Daoy (cell line): ENCODE measurements at places on chromosomes 1 and 21. TPM values are rescaled to one million over a fixed set of nuclear protein-coding genes. Genes with fewer than 3 reads are reported as not detected.

GRCh38 chr1:205927676-205928075, 15.6 kb downstream of the SLC26A9 start:
- no peak for DNase-seq

- no peak for DNase-seq
Measured at GRCh38 chr21:33299181-33299752, 25.5 kb upstream of the IFNAR1 start.

RBBP5 gene
- total RNA-seq: 18.8 and 22.6 TPM in 2 replicates

DNA sequence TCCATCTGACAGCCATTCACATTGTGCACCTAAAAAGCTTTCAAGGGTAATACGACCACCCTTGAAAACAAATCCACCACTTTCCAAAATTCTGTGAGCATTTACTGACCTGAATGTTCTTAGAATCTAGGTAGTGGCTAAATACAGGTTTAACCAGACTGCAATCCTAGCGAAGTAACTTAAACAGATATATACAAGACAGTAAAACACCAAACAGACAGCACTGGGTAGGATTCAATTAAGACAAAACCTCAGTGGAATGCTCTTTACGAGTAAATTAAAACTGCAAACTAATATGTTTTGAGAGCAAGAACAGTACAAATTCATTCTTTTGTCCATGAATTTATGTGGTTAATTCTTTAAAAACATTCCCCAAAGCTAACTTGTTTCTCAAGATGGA, 354.2 kb upstream of the ESRRG start:
- no peak for DNase-seq

DNA sequence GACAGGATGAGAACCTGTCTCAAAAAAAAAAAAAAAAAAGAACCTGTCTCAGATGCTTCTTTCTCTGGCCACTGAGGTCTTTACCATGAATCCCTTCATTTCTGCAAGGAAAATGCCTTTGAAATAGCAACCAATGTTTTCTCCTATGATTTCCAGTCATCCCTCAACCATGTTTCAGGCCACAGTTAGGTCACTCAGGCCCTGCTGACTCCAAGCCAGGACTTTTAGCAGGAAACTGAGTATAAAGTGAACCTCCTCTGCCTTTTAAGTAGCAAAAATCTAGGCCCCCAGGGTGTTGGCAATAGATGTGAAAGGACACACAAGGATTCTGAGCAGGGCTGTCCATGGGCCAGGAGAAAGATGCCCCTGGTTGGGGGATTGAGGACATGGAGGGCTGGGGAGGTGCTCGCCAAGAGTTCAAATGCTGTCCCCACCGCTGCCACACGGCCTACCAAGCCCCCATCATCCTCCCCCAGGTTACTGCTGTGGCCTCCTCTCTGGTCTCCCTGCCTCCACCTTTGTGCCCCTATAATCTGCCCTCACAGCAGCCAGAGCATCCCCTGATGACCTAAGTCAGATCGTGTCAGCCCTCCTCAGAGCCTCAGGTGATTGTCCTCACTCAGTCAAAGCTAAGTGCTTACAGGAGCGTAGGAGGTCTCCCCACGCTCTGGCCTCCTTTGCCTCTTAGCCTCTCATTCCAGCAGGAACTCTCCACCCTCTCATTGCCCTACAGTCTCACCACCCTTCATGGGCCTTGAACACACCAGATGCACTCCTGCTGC, 54.6 kb downstream of the MATN1 start:
- DNase-seq: no peak

ZFYVE9 gene
- total RNA-seq: 11.8 and 15.3 TPM in 2 replicates

SLC44A3 gene
- total RNA-seq: 0.09 and 0.80 TPM in 2 replicates

GBP3 gene
- total RNA-seq: 42.0 and 65.3 TPM in 2 replicates

DNA sequence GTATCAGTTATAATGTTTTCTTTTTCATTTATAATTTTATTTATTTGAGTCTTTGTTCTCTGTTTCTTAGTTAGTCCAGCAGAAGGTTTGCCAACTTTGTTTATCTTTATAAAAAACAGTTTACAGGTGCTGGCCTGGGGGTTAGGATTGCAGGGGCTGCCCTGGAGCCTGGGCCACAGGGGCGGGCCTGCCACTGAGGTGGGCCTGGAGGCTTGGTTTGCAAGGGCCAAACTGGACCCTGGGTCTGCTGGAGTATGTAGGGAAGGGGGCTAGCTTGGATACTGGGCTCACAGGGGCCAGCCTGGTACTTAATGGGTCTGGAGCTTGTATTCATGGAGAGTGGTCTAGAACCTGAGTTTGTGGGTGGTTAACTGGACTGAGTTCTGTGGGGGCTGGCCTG, 789.9 kb upstream of the ADGRL4 start:
- DNase-seq: no peak

GRCh38 chr1:83905315-83905907, 93.5 kb downstream of the TTLL7 start:
- no peak for DNase-seq

GRCh38 chr1:164695956-164696665, 137.1 kb downstream of the PBX1 start:
- DNase-seq: peak; percentile 36

C1orf146 gene
- total RNA-seq: not detected in 2 replicates

GRCh38 chr1:221696718-221697461, 45.0 kb downstream of the DUSP10 start:
- no peak for DNase-seq

OR2L8 gene
- total RNA-seq: not detected in 2 replicates

SLC25A34 gene
- total RNA-seq: 0.39 and 0.40 TPM in 2 replicates

- DNase-seq: no peak
Measured at GRCh38 chr1:184426278-184426674, 39.4 kb downstream of the C1orf21 start.

- DNase-seq: no peak
Measured at GRCh38 chr1:231781892-231782291, 155.3 kb downstream of the DISC1 start.

SMAP2 gene
- total RNA-seq: 26.9 and 30.8 TPM in 2 replicates

- peak; percentile 90 for DNase-seq
Measured at GRCh38 chr1:224726441-224727182, 110.5 kb downstream of the CNIH3 start.

DNA sequence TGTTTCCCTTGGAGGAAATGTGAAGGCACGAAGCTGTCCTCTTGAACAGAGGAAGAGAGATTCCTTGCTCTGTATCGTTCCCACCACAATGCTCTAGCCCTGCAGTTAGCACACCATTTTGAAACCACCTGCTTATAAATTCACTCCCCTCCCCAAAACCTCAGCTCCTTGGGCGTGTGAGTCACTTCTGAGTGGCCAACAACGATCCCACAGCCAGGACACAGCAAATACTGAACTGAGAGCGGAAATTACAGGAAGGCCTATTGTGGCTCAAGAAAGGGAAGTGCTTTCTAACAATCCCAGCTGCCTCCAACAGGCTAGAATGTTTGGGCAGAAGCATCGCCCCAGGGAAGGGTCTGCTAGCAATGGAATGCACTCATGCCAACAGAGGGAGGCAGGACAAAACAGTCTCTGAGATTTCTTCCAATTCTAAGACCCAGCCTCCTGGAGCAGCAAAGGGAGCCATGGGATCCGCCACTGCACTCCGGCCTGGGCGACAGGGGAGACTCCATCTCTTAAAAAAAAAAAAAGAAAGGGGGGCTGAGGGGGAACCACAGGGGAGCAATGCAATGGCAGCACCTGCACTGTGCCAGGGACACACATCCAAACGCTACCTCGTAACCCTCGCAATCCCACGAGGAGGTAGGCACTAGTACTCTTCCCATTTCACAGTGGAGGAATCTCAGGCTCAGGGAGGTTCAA, 1.9 kb downstream of the TMEM53 start:
- DNase-seq: peak; percentile 95

- no peak for DNase-seq
Measured at GRCh38 chr21:17295997-17296396, 216.8 kb upstream of the CXADR start.

- no peak for DNase-seq
Measured at GRCh38 chr1:165629848-165630628, 996 bp upstream of the MGST3 start.

GJA8 gene
- total RNA-seq: not detected in 2 replicates

DNA sequence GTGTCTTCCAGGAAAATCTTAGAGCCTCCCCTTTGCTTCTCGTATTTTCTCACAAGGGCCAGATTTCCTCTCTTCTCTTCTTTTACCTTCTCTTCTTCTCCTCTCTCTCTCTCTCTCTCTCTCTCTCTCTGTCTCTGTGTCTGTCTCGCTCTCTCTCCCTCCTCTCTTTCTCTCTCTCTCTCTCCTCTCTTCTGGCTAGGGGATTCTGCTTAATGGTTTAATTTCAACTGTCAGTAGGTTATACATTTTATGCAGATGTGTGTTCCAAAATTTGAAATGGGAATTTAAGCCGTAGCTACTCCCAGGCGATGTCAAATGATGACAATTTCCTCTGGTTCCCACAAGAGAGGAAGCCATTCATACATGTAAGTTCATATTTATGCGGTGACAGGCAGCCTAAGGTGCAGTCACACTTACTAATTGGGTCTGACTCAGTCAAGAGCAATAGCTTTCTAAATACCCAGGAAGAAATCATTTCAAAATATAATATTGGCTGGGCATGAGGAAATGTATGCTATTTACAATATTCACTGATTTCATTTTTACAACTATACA, 1.4 kb downstream of the DSCAM start:
- DNase-seq: peak; percentile 68

DNA sequence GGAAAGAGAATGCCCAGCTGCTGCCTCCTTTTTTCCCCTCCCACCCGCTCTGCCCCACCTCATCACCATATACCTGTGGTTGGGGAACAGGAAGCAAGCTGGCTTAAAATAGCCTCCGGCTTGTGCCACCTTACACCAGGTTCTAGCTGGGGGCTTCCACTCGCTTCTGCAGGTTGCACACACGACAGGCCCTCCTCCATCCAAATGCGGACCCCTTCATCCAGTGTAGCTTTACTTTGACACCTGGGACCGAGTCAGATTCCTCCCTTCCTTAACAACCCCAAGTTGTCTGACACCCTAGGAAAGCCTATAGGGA, 14.6 kb downstream of the BLACAT1 start:
- DNase-seq: no peak

FGR gene
- not detected in 2 replicates for total RNA-seq

EFNA4 gene
- 10.6 and 16.7 TPM in 2 replicates for total RNA-seq

DNA sequence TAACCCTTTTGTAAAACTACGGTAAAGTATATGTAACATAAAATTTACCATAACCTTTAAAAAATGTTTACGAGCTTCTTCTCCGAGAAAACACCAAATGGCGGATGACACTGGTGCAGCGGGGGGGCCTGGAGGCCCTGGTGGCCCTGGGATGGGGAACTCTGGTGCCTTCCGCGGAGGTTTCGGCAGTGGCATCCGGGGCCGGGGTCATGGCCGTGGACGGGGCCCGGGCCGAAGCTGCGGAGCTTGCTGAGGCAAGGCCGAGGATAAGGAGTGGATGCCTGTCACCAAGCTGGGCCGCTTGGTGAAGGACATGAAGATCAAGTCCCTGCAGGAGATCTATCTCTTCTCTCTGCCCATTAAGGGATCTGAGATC, 7.5 kb downstream of the MFSD2A start:
- no peak for DNase-seq

- DNase-seq: no peak
Measured at GRCh38 chr1:241157435-241157834, 199.6 kb downstream of the RGS7 start.

DNA sequence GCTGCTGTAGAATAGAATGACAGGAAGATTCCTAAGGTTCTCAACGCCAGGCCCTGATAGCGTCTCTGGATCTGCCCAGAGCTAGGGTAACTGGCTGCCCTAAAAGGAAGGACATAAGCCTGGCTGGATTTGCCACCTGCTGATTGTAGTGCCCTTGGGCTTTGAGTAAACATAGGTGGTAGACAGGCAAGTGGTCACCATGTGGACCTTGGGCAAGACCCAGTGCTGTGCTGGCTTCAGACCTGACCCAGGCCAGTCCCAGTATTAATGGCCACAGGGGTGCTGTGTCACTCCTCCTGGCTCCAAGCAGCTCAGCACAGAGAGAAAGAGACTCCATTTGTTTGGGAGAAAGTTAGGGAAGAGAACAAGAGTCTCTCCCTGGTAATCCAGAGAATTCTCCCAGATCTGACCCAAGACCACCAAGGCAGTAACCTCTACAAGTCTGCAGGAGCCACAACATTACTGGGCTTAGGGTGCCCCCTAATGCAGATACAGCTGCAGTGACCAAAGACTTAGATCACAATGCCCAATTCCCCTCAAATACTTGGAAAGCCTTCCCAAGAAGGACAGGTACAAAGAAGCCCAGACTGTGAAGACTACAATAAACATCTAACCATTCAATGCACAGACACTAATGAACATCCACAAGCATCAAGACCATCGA, 44.5 kb downstream of the PHTF1 start:
- DNase-seq: no peak

GRCh38 chr1:217418269-217419193, 212.4 kb downstream of the GPATCH2 start:
- no peak for DNase-seq

PLA2G2A gene
- not detected in 2 replicates for total RNA-seq

DNA sequence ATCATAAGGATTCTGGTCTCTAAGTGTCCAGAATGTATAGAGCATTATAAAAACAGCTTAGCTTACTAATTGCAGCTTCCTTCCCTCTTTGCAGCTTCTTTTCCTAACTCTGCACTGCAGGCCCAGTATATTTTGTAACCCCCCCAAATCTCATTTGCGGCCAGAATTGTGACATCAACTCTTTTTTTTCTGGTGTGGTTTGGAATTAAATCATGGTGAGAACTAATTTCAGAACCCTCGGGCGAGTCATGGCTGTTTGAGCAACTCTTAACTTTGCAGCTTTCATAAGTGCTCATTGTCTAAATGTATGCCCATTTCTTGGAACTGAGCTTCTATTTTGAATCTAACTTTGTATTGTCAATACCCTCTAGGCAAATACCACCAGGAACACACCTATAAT, 187.4 kb downstream of the CYYR1 start:
- no peak for DNase-seq

DRAXIN gene
- 0.86 and 0.97 TPM in 2 replicates for total RNA-seq

DNA sequence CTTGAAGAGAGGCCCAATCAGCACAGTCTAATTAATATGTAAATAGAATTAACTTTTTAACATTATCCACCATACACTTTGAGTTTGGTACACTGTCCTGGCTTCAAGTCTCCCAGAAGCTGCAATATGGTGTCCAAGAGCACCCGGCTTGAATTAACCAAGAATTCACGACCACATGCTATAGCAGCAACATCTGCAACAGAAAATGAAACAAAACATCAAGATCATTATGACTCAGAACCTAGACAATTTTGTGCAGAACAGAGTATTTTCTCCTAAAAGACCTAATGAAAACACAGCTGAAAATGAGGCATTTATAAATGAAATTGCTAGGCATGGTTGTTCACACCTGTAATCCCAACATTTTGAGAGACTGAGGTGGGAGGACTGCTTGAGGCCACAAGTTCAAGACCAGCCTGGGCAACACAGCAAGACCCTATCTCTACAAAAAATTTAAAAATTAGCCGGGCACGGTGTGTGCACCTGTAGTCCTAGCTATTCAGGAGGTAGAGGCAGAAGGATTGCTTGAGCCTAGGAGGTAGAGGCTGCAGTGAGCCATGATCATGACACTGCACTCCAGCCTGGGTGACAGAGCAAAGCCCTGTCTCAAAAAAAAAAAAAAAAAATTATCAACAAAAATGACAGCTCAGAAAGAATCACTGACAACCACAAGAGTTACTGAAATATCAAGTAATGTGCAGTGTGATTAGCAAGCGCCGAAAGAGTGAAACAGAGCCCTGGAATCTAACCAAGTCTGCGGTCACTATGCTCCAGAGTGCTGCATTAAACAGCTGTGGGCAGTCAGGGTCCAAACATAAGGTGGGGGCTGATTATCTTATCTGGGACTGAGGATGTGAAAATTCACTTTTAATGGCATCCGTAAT, 45.3 kb downstream of the HSF2BP start:
- peak; percentile 78 for DNase-seq
